HFFc6 (cell line): ENCODE measurements at places on chromosomes 1 and 21. TPM values are rescaled to one million over a fixed set of nuclear protein-coding genes. Genes with fewer than 3 reads are reported as not detected.
A peak's percentile ranks its signal among the peaks of the same experiment; 100 is the strongest.

- no peak for DNase-seq
- H3K36me3 ChIP-seq: no peaks in the 10 kb centered on the region
Measured at GRCh38 chr1:204493984-204494280, 673 bp downstream of the PIK3C2B start.

DNA sequence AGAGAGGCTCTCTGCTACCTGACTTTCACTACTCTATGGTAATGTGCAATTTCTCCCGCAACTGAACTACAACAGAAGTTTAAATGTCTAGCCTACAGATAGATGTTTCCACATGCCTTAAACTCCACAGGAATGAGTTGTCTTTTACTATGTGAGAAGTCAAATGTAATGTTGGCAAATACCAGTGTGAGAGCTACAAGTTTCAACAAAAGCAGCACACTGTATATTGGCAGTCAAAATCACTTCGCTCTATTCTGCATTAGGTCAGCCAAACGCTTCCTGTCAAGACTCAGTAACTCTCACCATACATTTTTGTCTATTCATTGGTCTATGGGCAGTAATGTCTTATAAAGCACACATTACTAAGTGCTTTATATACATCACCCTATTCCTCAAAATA is 41.9 kb downstream of the LUZP1 start:
- peaks cover 80% of the 10 kb centered on the region for H3K4me1 ChIP-seq
- H3K36me3 ChIP-seq: peaks cover 5% of the 10 kb centered on the region; the same call in 1 of the 2 replicates
- H3K27ac ChIP-seq: peak overlapping the region; percentile 16; the same call in 1 of the 2 replicates
- DNase-seq: peak; percentile 42

- no peak overlapping the region for H3K4me3 ChIP-seq
- H3K27me3 ChIP-seq: no peaks in the 10 kb centered on the region; the same call in none of the 2 replicates
- H3K4me1 ChIP-seq: peaks cover 39% of the 10 kb centered on the region
- no peak for DNase-seq
- H3K36me3 ChIP-seq: no peaks in the 10 kb centered on the region
- H3K27ac ChIP-seq: no peak overlapping the region
Measured at GRCh38 chr1:206737729-206738201, 32.8 kb upstream of the IL19 start.

- no peaks in the 10 kb centered on the region for H3K27me3 ChIP-seq
- H3K4me3 ChIP-seq: no peak overlapping the region
- DNase-seq: no peak
- peaks cover 36% of the 10 kb centered on the region for H3K4me1 ChIP-seq
- peaks cover 5% of the 10 kb centered on the region; the same call in 1 of the 2 replicates for H3K36me3 ChIP-seq
- H3K27ac ChIP-seq: no peak overlapping the region
Measured at GRCh38 chr1:100051893-100052292, 80.8 kb downstream of the SASS6 start.

Gene IGSF9
- total RNA-seq: not detected in 3 replicates

Gene RHBDL2
- total RNA-seq: 0.65 to 1.6 TPM (median 0.99 TPM) in 3 replicates

Gene SUSD4
- 0.61 to 0.69 TPM (median 0.62 TPM) in 3 replicates for total RNA-seq

DNA sequence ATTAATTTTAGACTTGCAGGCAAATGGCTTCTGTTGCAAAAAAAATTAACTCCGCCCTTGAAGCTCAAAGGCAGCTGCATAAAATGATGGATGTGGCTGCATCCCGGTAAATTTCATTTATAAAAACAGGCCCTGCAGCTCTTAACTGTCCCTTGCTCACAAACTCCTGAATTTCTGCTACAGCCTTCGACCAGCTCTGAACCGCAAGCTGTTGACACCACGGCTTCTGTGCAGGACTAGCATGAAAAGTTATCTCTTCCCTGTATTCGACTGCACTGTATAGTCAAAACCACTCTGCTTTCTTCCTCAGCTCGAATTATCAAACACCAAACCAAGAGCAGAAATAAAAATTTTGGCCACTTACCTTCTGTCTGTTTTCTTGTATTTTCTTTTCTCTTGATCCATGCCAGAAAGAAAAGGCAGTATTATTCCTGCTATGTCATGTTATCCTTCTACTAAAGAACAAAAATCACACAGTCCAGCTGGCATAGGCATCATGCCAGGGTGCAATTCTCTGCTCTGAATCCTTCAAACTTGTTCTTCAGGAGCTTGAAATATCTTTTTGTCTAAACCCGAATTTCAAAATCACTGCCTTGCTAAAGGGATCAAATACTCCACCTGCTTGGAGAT is 195.5 kb upstream of the NCAM2 start:
- H3K36me3 ChIP-seq: no peaks in the 10 kb centered on the region
- H3K4me3 ChIP-seq: no peak overlapping the region
- DNase-seq: no peak
- H3K27ac ChIP-seq: no peak overlapping the region
- H3K27me3 ChIP-seq: no peaks in the 10 kb centered on the region
- H3K4me1 ChIP-seq: no peaks in the 10 kb centered on the region

DNA sequence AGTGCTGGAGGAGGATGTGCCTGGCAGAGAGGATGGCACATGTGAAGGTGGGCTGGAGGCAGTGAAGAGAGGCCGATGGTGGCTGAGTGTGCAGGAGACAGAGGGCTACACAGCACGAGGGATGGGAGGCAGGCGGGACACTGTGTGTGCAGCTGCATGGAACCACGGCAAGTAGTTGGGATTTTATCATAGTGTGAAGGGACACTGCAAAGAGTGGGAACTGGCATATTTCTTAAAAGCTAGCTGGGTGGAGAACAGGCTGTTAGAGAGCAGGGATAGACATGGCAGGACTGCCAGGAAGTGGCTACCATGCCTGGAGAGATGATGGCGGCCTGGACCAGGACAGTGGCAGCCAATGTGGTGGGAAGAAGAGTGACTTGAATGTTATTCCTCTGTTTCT is 102.4 kb upstream of the TLR5 start:
- H3K27me3 ChIP-seq: peaks cover 18% of the 10 kb centered on the region
- H3K4me1 ChIP-seq: peaks cover 16% of the 10 kb centered on the region
- DNase-seq: no peak
- no peaks in the 10 kb centered on the region for H3K36me3 ChIP-seq
- no peak overlapping the region for H3K27ac ChIP-seq

Gene MYBPH
- 0.13 TPM in 1 of 3 replicates, not detected in the others for total RNA-seq

DNA sequence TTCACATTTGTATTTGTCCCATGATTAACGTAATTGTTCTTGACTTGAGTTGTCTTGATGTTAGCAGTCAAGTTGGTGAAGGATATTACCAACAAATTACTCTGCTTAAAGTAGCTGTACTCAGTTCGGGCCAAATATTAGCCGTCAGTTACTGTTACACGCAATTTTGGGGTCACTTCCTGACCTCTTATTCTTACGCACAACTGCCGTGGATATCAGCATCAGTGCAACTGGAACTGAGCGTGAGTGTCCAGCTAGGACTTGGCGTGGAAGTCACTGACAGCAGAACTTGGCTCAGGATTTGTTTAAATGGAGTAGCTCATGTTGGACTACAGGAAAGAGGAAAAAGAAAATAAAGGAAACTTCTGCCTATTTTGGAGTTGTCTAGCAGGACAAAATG is 56.4 kb downstream of the ADAMTS1 start:
- no peak for DNase-seq
- H3K27ac ChIP-seq: no peak overlapping the region
- no peak overlapping the region for H3K4me3 ChIP-seq
- H3K36me3 ChIP-seq: no peaks in the 10 kb centered on the region
- H3K27me3 ChIP-seq: peaks cover 1% of the 10 kb centered on the region; the same call in 1 of the 2 replicates

GRCh38 chr1:79974659-79975058 is 968.1 kb upstream of the ADGRL4 start:
- no peaks in the 10 kb centered on the region for H3K36me3 ChIP-seq
- no peaks in the 10 kb centered on the region for H3K27me3 ChIP-seq
- DNase-seq: no peak
- no peaks in the 10 kb centered on the region for H3K4me1 ChIP-seq
- no peak overlapping the region for H3K4me3 ChIP-seq

Gene KCNJ15
- 0.43 and 0.44 TPM in 2 replicates for total RNA-seq

- peaks cover 12% of the 10 kb centered on the region for H3K36me3 ChIP-seq
- peak; percentile 17 for DNase-seq
- H3K4me1 ChIP-seq: peaks cover 81% of the 10 kb centered on the region
- peak overlapping the region; percentile 58 for H3K27ac ChIP-seq
Measured at GRCh38 chr1:94669198-94669597, 127.6 kb upstream of the F3 start.
